Bladder microvascular endothelial cell (primary cell): ENCODE measurements at places on chromosomes 2 and 18. TPM values are rescaled to one million over a fixed set of nuclear protein-coding genes. Genes with fewer than 3 reads are reported as not detected.

Gene C2orf78
- total RNA-seq = not detected in 2 replicates

Gene CACNB4
- under 0.01 and 0.38 TPM in 2 replicates for total RNA-seq

Gene UBXN2A
- 7.3 and 12.3 TPM in 2 replicates for total RNA-seq

Gene GALNT14
- total RNA-seq = 0.13 and 0.32 TPM in 2 replicates

Gene REG3A
- total RNA-seq = not detected in 2 replicates
